ENCODE measurements at places on chromosomes 7 and 10.

- no peak for DNase-seq
Measured at GRCh38 chr7:44755698-44756627, 7.3 kb downstream of the ZMIZ2 start.

DNA sequence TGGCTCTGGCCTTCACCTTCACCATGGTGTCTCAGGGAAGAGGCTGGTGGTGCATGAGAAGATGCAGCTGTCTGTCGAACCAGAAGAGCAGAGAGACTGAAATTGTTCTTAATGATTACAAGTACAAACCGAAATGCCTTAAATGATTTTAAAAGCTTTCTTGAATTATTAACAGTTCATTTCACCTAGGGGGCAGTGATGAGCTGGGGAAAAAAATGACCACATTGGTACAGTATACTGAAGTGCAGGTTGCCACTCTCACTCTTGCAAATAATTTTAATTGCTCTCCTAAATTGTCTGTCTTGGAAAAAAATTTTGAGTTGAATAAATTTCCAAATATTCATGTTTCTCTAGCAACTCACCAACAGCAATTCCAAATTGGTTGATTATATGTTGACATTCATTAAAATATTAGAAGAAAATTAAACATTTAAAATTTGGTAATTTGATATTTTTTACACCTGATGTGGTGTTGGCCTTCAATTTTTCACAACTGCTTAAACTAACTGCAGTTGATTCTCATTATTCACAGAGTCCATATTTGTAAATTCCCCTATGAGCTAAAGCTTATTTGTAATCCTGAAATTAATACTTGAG, 692.6 kb downstream of the ZWINT start:
- DNase-seq, result no peak

DNA sequence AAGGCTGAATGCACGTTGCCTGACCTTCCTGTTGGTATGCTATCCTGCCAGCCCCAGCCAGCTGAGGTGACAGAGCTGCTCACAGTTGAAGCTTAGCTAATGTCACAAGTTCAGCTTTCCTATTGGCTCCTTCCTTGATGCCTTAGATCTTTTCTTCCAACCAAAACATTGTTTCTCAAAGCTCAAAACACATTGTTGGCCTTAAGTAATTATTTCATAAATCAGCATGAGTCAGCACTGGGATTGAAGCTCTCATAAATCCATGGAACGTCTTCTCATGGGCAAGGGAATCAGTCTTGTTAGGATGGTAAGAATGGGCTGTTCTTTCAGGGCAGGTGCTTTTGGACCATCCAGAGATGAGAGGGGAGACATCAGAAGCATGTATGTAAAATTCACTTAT, 128.1 kb upstream of the SAMD8 start:
- DNase-seq, result no peak

GRCh38 chr7:135508883-135509588, 866 bp downstream of the CNOT4 start:
- peak; percentile 39 for DNase-seq

- no peak for DNase-seq
Measured at GRCh38 chr10:99656199-99657064, 2.9 kb upstream of the ENTPD7 start.

GRCh38 chr7:1886361-1887064, 216.4 kb downstream of the ELFN1 start:
- no peak for DNase-seq

DNA sequence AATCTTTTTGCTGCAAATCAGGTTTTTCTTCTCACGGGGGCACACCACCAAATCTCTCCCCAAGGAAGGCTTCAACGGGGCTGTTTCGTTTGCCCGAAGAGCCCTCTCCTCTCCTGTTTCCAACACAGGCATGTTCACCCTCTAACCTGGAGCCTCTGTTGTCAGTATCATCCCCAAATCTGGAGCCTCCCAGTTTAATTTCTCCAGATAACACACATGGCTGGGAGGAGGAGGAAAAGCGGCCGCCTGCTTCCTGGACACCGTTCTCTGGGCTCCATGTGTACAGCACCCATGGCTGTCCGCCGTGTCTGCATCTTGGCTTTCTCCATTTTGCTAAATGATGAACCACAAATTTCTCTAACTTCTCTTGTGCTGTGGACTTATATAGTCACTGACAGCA, 214.5 kb downstream of the DIP2C start:
- no peak for DNase-seq

GRCh38 chr7:42980514-42980913, 48.3 kb downstream of the MRPL32 start:
- no peak for DNase-seq

- no peak for DNase-seq
Measured at GRCh38 chr7:133252506-133252857, 396 bp upstream of the EXOC4 start.

Data from CD4-positive, alpha-beta T cell treated with Interleukin-4 for 1 hour (primary cell).